Pancreas (tissue), 10 donors: ENCODE measurements at places on chromosomes 5 and 9. TPM values are rescaled to one million over a fixed set of nuclear protein-coding genes. Genes with fewer than 3 reads are reported as not detected.

The YIPF5 gene
- 29.8 TPM for total RNA-seq

DNA sequence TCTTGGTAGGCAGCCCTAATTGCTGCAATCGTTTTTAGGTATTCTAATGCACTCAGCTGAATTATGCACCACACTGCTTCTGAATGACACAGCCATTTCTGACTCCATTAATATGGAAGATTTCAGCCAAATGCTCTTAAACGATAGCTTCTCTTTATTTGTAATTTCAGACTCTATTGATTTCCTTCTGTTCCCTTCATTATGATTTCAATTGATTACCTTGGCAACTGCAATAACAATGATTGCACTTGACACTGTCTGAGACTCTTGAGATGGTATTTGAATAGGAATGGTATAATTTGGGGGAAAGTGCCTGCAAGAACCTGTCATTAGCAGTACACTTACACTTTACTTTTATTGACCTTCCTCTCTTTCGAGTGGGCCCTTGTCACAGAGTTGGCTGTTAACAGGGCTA lies 296.1 kb upstream of the DMAC1 start:
- no peak for DNase-seq

DNA sequence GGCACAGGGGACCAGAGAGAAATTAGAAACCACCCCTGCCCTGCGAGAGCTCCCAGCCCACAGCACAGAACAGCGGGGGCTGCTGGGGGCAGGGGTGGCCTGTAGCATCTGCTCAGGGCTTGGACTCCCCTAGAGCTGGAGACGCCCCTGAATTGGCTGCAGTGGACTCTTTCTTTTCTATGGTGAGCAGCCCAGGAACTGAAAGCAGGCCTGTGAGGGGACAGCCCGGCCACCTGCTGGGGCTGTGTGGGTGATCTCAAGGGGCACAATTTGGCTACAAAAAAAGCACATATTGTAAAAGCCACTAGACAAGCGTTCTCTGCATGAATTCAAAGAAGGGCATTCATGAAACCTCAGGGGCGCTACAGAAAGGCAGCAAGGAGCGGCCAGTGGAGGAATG lies 57.5 kb upstream of the ICE1 start:
- no peak for DNase-seq

The STPG3 gene
- not detected for total RNA-seq

The ZBED3 gene
- total RNA-seq = 7.6 TPM

The ENTPD8 gene
- 1.2 TPM for total RNA-seq

The ZER1 gene
- 17.8 TPM for total RNA-seq

The PCDHA4 gene
- total RNA-seq = 0.91 TPM

The FOXI1 gene
- total RNA-seq = 0.09 TPM

GRCh38 chr5:40416588-40416987 lies 263.1 kb upstream of the PTGER4 start:
- DNase-seq = no peak

GRCh38 chr5:96402500-96402899 lies 30.5 kb downstream of the PCSK1 start:
- DNase-seq = no peak

DNA sequence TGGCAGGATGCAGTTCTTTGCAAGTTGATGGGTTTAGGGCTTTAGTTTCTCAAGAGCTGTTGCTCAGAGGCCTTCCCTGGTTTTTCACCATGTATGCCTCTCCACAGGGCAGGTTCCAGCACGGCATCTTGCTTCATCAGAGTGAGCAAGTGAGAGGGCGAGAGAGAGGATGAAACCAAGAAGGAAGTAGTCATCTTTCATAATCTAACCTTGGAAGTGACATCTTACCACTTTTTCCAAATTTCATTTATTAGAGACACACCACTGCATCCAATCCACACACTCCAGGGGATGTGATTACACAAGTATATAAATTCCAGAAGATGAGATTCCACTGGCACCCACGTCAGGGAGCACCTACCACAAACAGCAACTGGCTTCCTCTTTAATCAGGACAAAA lies 294.4 kb downstream of the MARCHF11 start:
- DNase-seq = no peak

DNA sequence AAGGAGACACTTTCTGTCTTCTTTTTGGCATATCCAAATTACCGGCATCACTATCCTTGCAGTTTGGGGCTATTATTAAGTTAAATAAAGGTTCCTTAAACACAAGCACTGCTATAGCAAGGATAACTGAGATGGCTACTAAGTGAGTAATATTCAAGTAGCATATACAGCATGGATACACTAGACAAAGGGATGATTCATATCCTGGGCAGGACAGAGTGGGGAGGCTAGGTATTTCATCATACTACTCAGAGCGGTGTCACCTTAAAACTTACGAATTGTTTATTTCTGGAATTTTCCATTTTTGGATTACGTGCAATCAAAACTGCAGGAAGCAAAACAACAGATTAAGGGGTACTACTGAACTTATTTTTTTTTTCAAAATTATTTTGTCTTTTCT lies 54.1 kb downstream of the FER start:
- DNase-seq = no peak

The SH3RF2 gene
- total RNA-seq = 11.7 TPM

DNA sequence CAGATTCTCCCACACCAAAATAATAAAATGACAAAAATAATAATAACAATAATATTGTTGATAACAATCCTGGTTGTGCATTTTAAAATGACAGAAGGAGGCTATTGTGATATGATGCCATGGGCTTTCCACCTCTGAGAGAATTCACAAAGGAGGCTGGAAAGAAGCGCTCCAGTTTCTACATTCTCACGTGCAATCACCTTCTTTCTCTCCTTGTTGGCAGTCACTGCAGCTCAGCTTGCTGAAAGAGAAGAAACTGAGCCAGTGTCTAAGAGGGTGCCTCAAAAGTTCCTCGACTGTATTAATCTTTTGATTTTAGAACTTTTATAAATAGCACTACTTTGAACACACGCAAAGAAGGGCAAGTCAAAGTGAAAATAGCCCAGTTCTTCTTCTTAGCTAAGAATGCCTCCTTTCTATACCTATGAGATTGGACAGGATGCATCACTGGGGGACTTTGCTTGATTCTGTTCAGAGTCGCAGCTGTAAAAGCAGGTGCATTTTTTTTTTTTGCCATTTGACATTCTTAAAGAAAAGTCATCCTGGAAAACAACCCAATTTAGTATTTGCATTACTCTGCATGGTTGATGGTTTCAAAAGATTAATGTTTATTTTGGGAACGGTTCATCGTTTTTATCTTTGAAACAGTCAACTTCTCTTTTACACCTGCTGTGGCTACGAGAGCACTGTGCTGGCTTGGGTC lies 12.4 kb upstream of the SUB1 start:
- no peak for DNase-seq

The GCNT4 gene
- total RNA-seq = 1.5 TPM

The NRG2 gene
- total RNA-seq = 2.6 TPM

- DNase-seq = no peak
These were observed 6.0 kb downstream of the MRPS2 start for GRCh38 chr9:135506327-135507103.

- peak; percentile 55 for DNase-seq
These were observed 36.2 kb downstream of the VAV2 start for GRCh38 chr9:133955821-133956411.

- DNase-seq = peak; percentile 25
These were observed 82.6 kb downstream of the GALNT10 start for GRCh38 chr5:154273028-154273617.

- no peak for DNase-seq
These were observed 170.0 kb downstream of the ARL15 start for GRCh38 chr5:54140247-54140840.

GRCh38 chr5:120806202-120806601 lies 342.1 kb downstream of the PRR16 start:
- DNase-seq = no peak

The PCDHB12 gene
- 2.1 TPM for total RNA-seq

The LMNB1 gene
- total RNA-seq = 4.1 TPM

DNA sequence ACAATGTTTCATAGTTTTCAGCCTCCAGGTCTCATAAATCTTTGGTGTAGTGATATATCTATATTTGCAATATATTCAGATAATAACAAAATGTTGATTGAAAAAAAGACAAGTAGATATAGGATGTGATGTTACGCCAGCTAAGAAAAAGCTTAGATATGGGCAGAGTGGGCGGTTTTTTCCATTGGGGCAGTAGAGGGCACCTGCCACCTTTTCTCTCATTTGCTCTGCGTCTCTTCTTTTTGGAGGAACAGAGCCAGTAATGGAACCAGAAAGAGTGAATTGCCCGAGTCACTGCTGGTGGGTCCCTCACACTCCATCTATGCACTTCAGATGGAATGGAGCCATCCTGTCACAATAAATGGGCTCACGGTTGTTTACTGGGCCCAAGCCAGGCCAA lies 62.1 kb upstream of the FANCC start:
- DNase-seq = no peak

GRCh38 chr5:153636670-153637451 lies 146.4 kb downstream of the GRIA1 start:
- no peak for DNase-seq

The ASTN2 gene
- 7.5 TPM for total RNA-seq

The IL5 gene
- not detected for total RNA-seq

DNA sequence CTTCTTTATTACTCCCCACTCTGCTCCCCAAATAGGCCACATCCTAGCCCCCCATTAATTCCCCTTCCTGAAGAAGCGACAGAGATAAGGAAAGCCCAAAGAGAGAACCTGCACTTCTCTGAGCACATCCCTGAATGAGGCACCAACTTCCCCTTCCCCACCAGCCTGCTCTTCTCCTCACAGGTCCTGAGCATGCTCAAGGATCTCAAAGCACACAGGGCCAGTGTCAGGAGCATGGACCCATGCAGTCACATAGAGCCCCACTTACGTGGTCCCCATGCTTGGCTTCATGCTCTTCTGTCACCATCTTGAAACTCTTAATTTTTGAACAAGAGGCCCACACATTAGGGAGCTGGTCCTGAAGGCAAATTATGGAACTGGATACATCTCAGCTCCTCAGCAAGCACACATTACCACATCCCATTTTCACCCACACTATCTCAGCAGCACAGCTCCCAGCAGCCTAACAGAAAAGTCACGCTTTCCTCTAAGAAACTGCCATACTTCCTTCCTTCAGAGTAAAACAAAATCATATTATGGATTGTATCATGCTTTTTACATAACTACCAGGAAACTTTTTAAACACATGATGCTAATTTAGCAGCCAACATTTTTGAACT lies 99.8 kb downstream of the NFIB start:
- no peak for DNase-seq

GRCh38 chr5:8521991-8522390 lies 653.0 kb downstream of the MTRR start:
- DNase-seq = no peak

DNA sequence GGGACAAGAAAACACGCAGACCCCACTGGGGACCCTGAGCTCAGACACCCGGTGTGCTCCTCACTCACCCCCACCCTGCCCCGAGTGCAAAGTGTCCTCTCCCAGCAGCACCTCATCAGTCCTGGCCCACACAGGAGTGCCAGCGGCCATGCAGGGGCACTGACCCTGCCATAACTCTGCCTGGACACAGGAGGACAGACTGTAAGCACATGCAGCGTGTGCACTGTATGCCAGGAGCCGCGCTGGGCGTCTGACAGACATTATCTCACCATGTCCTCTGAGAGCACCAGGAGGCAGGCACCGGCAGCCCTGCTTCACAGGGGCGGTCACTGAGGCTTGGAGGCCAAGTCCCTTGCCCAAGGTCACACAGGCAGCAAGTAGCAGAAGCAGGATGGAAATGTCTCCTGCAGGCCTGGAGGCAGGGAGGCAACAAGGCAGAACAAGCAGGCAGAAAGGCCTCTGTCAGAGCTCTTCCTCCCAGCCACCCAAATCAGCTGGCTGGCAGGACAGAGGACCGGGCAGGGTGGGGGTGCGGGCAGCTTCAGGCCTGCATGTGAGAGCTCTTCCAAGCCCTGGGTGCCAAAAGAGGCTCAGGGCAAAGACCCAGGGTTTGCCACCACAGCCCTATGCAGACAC lies 8.4 kb downstream of the EEIG1 start:
- no peak for DNase-seq

The NUTM2G gene
- not detected for total RNA-seq
